Astrocyte (in vitro differentiated cells and primary cell): ENCODE measurements at places on chromosomes 12 and 14. TPM values are rescaled to one million over a fixed set of nuclear protein-coding genes. Genes with fewer than 3 reads are reported as not detected.

Gene ACOT4
- total RNA-seq = 0.14 TPM in 1 of 2 replicates, not detected in the other

Gene APOF
- not detected in 2 replicates for total RNA-seq

Gene FAM161B
- 2.6 and 3.0 TPM in 2 replicates for total RNA-seq

GRCh38 chr12:97559267-97559666 is 96.7 kb downstream of the RMST start:
- no peak for DNase-seq

- DNase-seq = peak; percentile 38
Measured at GRCh38 chr12:20004952-20005351, 363.4 kb upstream of the PDE3A start.

DNA sequence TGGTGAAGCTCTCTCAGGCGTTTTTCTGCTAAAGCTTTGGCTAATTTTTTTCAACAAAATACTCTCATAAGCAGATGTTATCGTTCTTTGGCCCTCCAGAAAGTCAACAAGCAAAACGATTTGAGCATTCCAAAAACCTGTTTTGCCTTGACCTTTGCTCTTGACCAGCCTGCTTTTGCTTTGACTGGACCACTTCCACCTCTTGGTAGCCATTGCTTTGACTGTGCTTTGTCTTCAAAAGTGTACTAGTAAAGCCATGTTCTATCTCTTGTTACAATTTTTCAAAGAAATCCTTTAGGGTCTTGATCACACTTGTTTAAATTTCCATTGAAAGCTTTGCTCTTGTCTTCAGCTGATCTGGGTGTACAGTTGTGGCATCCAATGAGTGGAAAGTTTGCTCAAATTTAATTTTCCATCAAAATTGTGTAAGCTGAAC is 10.7 kb upstream of the ARID4A start:
- DNase-seq = no peak

DNA sequence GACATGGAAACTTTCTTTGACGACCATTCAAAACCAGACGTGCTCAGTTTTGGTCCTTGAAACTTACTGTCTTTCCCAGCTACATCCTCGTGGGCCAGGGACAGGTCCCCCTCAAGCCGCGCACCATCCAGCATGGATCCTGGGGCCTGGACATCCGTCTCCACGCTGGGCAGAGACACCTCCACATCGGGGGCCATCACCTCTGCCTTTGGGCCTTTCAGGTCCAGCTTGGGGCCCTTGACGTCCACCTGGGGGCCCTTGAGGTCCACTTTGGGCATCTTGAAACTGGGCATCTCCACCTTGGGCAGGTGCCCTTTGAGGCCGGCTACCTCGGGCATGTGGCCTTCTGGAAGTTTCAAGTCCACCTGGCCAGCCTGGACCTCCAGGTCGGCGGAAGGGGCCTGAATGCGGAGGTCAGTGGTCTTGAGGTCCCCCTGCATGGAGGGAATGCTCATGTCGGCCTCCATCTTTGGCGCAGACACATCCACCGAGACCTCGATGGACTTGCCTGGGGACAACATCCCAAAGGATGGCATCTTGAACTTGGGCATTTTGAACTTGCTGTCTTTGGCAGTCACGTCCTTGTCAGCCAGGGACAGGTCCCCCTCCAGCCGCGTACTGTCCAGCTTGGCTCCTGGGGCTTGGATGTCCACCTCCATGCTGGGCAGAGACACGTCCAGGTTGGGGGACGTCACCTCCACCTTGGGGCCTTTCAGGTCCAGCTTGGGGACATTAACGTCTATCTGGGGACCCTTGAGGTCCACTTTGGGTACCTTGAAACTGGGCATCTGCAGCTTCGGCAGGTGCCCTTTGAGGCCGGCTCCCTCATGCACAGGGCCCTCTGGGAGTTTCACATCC is 17.1 kb downstream of the PLD4 start:
- no peak for DNase-seq

- DNase-seq = no peak
Measured at GRCh38 chr12:91703491-91704283, 442.0 kb downstream of the BTG1 start.

DNA sequence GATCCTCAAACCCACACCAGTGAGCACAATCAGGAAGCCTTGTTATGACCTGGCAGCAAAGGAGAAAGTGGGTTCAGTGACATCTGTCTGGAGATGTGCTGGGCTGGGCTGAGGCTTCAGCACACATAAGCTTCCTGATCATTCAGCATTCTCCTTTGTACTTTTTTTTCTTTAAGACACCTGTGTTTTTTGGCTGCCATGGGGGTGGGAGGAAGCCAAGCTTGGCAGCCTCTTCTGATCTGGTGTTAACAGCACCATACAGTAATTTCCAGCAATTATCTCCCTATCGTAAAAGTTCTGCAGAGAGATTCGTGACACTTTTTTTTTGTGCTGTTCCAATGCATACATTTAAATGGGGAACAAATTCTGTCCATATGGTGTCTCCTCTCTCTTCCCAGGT is 38.9 kb upstream of the RASSF3 start:
- DNase-seq = no peak
